ENCODE measurements at places on chromosomes 7 and 10.

GRCh38 chr10:69317626-69318105 is 39.4 kb downstream of the HK1 start:
- no peak for DNase-seq

- no peak for DNase-seq
Observed at GRCh38 chr7:127933146-127933545, 98.1 kb downstream of the LRRC4 start.

DNA sequence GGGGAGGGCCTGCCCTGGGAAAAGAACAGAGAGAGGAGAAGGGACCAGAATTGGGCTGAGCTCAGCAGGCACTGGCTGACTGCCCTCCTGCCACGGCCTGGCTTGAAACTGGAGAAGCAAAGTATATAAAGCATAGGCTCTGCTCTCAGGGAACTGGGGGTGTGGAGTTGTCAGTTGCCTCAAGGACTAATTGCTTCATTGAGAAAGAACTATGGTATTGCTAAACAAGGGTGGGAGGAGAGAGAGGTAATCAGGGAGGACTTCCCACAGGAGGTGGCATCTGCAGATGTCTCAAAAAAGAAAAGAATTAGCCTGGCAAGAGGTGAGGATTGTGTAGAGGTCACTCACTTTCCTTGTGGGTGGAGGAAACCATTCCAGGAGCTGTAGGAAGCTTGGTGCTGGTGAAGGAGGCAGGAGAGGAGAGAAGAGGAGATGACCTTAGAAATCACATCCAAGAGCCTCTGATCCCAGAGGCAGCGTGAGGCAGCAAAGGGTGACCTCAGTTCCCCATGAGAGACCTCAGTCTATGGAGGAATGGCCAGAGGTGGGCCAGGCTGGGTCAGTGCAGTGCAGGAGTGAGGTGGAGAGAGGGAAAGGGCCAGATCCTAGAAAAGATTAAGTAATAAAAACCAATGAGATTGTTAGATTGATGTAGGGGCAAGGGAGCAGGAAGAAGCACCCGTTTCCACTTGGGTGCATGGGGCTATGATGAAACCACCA is 2.4 kb downstream of the PILRB start:
- DNase-seq: no peak

GRCh38 chr7:131517218-131517923 is 39.1 kb downstream of the PODXL start:
- no peak for DNase-seq

GRCh38 chr7:131254211-131254610 is 73.5 kb upstream of the MKLN1 start:
- no peak for DNase-seq

GRCh38 chr7:101631224-101631714 is 2.2 kb upstream of the MYL10 start:
- no peak for DNase-seq

- no peak for DNase-seq
Observed at GRCh38 chr7:36911788-36912187, 187.5 kb upstream of the AOAH start.

All from KBM-7 (cell line).